ENCODE measurements at places on chromosomes 2 and 18. TPM values are rescaled to one million over a fixed set of nuclear protein-coding genes. Genes with fewer than 3 reads are reported as not detected.

The NEB gene
- 1.6 TPM for total RNA-seq

The IL1B gene
- total RNA-seq = 2.8 TPM

The POTEC gene
- total RNA-seq = not detected

The ATG4B gene
- 71.3 TPM for total RNA-seq

The RFX8 gene
- total RNA-seq = 1.0 TPM

The ST6GAL2 gene
- total RNA-seq = 49.1 TPM

The PLA2R1 gene
- 34.9 TPM for total RNA-seq

The TMEM150A gene
- total RNA-seq = 19.2 TPM
